ENCODE measurements at places on chromosomes 2 and 18.

- DNase-seq: no peak
- H3K27me3 ChIP-seq: no peaks in the 10 kb centered on the region
- H3K36me3 ChIP-seq: no peaks in the 10 kb centered on the region
- H3K4me3 ChIP-seq: no peak overlapping the region
- peaks cover 16% of the 10 kb centered on the region for H3K4me1 ChIP-seq
These were observed 112.5 kb upstream of the OTOS start for GRCh38 chr2:240252872-240253511.

DNA sequence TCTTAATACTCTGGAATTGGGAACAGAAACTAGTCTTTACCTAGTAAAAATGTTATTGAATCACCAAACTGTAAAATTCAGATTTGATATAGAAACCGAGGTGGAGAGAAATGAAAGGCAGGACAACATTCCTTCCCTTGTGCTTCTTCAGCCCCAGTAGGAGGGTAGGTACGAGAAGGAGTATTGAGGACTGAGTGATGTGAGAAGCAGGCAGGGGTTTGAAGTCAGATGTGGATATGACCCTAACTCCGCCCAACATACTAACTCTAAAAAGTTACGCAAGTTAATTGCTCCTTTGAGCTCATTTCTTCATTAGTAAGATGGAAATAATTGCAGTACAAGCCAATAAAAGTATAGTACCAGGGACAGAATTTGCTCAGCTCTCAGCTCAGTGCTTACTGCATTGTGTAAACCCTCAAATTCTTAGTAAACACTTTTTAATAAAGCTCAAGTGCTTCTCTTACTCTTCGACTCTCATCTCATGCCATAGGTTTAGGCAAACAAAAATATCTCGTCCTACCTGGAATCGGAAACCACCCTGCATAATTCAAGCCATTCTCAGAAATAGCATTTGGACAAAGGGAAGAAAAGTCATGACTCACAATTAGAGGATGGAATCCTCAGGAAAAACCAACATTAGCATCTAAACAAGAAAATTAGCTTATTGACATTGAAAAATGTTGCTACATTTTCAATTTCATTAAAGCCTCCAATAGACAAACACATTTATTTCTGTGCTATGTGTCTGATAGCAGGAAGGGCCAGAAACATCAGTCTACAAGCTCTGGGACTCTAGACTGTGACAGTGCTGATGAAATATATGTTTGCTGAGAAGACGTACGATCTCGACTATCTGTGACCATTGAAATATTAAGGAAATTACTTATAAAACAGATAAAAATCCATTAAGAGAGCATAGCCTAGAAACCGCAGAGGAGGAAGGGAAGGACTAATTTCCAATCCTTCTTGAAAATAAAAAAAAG is 161.3 kb downstream of the HNMT start:
- H3K27me3 ChIP-seq: no peaks in the 10 kb centered on the region
- no peak for DNase-seq
- no peak overlapping the region for H3K27ac ChIP-seq
- H3K36me3 ChIP-seq: no peaks in the 10 kb centered on the region

- H3K4me1 ChIP-seq: peaks cover 4% of the 10 kb centered on the region
- no peak for DNase-seq
- no peaks in the 10 kb centered on the region for H3K36me3 ChIP-seq
- H3K4me3 ChIP-seq: no peak overlapping the region
These were observed 167.8 kb downstream of the NRP2 start for GRCh38 chr2:205850132-205850531.

DNA sequence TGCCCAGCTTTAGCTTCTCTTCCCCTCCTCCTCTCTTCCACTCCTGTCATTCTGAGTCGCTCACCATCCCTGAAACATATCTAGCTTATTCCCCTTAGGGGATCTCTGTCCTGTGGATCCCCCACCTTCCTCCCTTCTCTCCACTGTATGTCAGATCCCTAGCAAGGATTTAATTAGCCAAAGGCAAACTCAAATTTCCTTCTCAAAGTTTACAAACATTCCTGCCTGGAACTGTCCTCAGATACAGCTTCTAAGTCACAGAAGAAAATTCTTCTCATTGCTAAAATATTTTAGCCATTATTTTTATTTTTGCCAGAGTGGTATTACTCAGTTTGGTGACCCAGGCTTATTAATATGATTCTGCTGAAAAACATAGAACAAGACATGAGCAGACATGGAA is 315.3 kb downstream of the CYP26B1 start:
- H3K27ac ChIP-seq: no peak overlapping the region
- no peaks in the 10 kb centered on the region for H3K27me3 ChIP-seq
- DNase-seq: no peak
- no peaks in the 10 kb centered on the region for H3K36me3 ChIP-seq
- H3K4me3 ChIP-seq: no peak overlapping the region

GRCh38 chr2:231920366-231920765 is 5.8 kb downstream of the NPPC start:
- no peak for DNase-seq
- no peak overlapping the region for H3K27ac ChIP-seq
- H3K27me3 ChIP-seq: peaks cover 53% of the 10 kb centered on the region
- H3K4me1 ChIP-seq: no peaks in the 10 kb centered on the region
- no peaks in the 10 kb centered on the region for H3K36me3 ChIP-seq

GRCh38 chr2:127275356-127275755 is 18.6 kb downstream of the ERCC3 start:
- H3K27me3 ChIP-seq: no peaks in the 10 kb centered on the region
- H3K36me3 ChIP-seq: peaks cover 92% of the 10 kb centered on the region
- DNase-seq: no peak
- no peak overlapping the region for H3K4me3 ChIP-seq
- no peaks in the 10 kb centered on the region for H3K4me1 ChIP-seq
- no peak overlapping the region for H3K27ac ChIP-seq

- no peak overlapping the region for H3K27ac ChIP-seq
- no peak for DNase-seq
- H3K36me3 ChIP-seq: no peaks in the 10 kb centered on the region
- no peak overlapping the region for H3K4me3 ChIP-seq
- H3K4me1 ChIP-seq: peaks cover 5% of the 10 kb centered on the region
These were observed 109.7 kb downstream of the SNTG2 start for GRCh38 chr2:1060372-1060771.

GRCh38 chr2:1836321-1836860 is 92.1 kb upstream of the PXDN start:
- H3K27me3 ChIP-seq: peaks cover 34% of the 10 kb centered on the region
- no peak overlapping the region for H3K4me3 ChIP-seq
- no peaks in the 10 kb centered on the region for H3K4me1 ChIP-seq
- H3K36me3 ChIP-seq: no peaks in the 10 kb centered on the region

Data from MCF 10A (cell line).